ENCODE measurements at places on chromosomes 3 and 15. TPM values are rescaled to one million over a fixed set of nuclear protein-coding genes. Genes with fewer than 3 reads are reported as not detected.

DNA sequence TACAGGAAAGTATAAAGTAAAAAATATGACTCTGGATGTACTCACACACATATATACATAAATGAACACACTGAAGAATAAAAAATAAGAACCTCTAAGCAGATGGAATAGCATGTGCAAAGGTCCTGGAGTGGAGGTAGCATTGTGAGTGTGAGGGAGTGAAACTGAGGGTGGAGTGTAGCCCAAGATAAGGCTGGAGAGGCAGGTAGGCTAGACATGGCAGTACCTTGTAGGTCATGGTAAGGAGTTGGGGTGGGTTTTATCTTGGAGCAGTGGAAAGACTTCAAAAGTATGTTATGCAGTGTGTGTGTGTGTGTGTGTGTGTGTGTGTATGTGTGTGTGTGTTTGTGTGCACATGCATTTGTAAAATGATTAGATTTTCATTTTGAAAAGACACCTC is 49.5 kb downstream of the TLNRD1 start:
- H3K4me1 ChIP-seq: peaks cover 24% of the 10 kb centered on the region
- peaks cover 1% of the 10 kb centered on the region for H3K27me3 ChIP-seq
- no peak overlapping the region for H3K27ac ChIP-seq
- no peak overlapping the region for H3K4me3 ChIP-seq
- no peaks in the 10 kb centered on the region for H3K36me3 ChIP-seq
- no peak for DNase-seq

DNA sequence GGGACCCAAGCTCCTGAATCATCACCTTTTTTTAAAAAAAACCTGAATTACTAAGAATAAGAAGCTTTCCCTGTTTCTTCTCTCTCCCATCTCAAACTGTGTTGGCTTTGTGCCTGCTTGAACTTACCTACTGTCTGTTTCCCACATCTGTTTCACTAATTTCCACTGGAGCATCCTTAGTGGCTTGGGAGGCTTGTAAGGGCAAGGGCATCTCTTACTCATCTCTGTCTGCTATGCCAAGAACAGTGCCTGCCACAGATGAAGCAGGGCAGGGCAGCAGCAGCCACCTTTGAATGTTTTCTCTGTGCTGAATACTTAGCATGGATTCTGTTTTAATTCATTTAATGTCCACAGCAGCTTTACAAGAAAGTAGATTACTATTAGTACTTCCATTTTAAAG is 42.3 kb downstream of the SNRK start:
- DNase-seq: peak; percentile 7
- H3K4me1 ChIP-seq: peaks cover 20% of the 10 kb centered on the region
- no peaks in the 10 kb centered on the region for H3K27me3 ChIP-seq
- H3K36me3 ChIP-seq: peaks cover 17% of the 10 kb centered on the region

DNA sequence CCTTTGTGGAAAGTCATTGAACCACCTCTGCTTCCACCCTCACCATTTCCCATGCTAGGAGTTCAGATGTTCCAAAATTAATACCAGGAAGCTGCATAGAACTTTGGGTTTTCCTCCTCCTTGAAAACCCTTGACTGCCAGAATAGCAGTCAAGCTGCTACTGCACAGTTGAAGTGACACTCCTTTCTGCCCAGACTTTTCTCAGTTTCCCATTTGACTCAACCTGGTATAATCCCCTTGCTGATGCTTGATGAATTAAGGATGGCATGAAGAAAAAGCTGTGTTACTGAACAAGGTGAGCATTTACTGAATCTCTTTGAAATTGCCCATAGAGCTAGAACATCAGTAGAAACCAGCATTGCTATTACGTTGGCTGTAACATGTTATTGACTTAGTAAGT is 286.0 kb downstream of the EDEM1 start:
- DNase-seq: no peak
- no peaks in the 10 kb centered on the region for H3K27me3 ChIP-seq
- H3K27ac ChIP-seq: no peak overlapping the region
- no peak overlapping the region for H3K4me3 ChIP-seq
- H3K36me3 ChIP-seq: no peaks in the 10 kb centered on the region
- H3K4me1 ChIP-seq: no peaks in the 10 kb centered on the region

DNA sequence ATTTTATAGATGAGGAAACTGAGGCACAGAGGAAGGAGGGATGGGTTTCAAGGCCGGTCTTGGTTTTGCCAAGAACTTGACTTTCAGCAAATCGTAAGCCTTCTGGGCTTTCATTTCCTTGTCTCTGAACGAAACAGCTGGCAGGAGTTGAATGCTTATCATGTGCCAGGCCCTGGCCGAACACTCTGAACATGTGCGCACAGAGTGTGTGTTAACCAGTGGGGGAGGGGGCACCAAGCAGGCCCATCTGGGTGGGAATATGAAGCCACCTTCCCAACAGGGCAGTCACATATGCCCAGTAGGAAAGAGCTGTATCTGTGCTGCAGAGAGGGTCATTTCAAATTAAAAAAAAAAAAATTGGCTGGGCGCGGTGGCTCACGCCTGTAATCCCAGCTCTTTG is 29.3 kb downstream of the ZNF710 start:
- H3K27me3 ChIP-seq: no peaks in the 10 kb centered on the region
- H3K36me3 ChIP-seq: peaks cover 7% of the 10 kb centered on the region
- H3K4me3 ChIP-seq: no peak overlapping the region
- H3K4me1 ChIP-seq: peaks cover 42% of the 10 kb centered on the region
- no peak for DNase-seq
- no peak overlapping the region for H3K27ac ChIP-seq

The RBP2 gene
- not detected for total RNA-seq

DNA sequence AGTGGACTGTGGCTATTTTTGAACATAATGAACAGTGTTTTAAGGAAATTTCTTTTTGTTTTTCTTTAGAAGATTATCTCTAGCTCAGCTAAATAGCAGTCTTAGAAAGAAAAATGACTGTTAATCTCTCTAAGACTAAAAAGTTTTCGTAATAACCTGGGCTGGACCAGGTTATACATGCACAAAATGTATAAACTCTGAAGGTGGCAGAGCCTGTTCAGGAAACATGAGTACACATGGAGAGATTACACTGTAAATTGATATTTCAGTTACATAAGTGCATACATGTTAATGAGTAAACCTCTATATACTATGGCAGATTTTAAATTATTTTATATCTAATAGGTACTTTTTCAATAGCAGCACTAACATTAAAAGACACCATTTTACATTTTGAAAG is 258.2 kb upstream of the CFAP20DC start:
- H3K36me3 ChIP-seq: no peaks in the 10 kb centered on the region
- no peaks in the 10 kb centered on the region for H3K27me3 ChIP-seq
- no peak overlapping the region for H3K4me3 ChIP-seq
- DNase-seq: no peak
- H3K27ac ChIP-seq: no peak overlapping the region
- H3K4me1 ChIP-seq: no peaks in the 10 kb centered on the region

Data from HFFc6 (cell line).